Left lobe of liver (tissue), 2 donors: ENCODE measurements at places on chromosomes 1 and 21.

DNA sequence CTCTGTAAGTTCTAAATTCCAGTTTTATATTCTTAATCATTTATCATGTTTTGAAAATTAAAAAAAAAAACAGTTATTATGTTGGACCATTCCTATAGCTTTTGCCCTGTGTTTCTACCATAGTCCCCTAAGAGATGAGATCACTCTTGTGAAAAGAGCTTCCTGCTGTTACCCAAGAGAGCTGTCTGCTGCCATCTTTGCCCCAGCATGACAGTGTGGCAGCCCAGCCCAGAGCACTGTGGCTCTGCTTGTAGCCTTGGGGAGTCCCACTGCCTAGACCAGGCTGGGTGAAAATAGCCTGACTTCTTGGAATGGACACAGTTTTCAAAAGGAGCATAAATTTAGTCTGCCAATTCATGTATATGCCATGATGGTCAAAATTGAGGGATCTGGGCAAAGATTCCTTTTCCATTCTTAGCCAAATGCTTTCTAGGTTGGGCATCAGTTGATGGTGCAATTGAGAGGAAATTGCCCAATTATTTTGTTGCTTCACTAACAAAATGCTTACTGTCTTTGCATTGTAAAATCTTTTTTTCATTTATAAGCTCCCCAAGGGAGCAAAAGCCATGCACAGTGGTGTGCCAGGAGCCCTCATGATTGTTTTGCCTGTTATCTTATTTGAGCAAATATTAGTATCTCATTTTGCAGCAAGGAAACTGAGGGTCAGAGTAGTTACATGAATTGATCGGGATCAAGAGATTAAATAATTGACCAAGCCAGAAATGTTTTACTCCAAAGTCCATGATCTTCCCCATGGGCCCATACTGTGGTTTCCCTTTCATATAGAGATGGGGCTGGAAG lies 72.8 kb downstream of the ETS2 start:
- no peak for DNase-seq

GRCh38 chr1:74205266-74205665 lies 7.2 kb downstream of the FPGT start:
- DNase-seq = no peak

GRCh38 chr21:29271927-29272333 lies 26.8 kb upstream of the BACH1 start:
- peak; percentile 72 for DNase-seq

DNA sequence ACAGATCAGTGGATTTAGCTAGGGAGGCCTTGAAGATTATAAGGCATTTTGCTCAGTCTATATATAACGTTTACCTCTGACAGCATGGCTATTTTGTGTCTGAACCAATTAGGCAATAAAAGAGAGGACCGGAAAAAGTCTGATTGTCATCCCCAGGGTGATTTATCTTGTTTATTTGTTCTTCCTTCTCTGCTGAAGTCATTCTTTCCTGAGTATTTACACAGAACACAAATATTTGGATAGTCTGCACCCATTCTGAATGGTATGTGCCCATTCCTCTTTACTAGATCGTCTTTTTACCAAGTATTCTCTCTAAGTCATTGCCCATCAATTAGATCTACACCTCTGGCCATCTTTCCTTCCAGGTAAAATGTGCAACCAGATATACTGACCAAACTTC lies 1602.9 kb downstream of the KCNT2 start:
- no peak for DNase-seq

- DNase-seq = no peak
Observed at GRCh38 chr1:114755006-114755931, 2.5 kb downstream of the CSDE1 start.

GRCh38 chr1:7561331-7561921 lies 209.7 kb upstream of the VAMP3 start:
- DNase-seq = no peak

- no peak for DNase-seq
Observed at GRCh38 chr1:211951856-211952255, 83.5 kb downstream of the INTS7 start.
